ENCODE measurements at places on chromosomes 3 and 15.

GRCh38 chr15:78923015-78923414, 21.8 kb downstream of the CTSH start:
- no peak for DNase-seq

DNA sequence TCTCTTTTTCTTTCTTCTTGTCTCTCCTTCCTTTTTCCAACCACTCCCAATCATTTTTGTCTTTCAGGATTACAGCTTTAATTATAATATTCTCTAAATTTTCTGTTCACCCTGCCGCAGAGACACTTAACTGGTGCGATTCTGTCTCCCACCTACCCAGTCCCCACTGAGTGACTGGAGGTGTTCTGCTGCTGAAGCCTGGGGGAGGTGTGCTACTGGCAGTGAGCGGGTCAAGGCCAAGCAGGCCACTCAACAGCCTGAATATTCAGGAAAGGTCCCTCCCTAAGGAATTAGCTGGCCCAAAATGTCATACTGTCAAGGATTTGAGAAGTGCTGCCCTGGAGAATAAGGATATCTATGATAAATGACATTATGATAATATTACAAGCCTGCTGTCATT, 126.5 kb downstream of the GABRG3 start:
- DNase-seq = no peak

DNA sequence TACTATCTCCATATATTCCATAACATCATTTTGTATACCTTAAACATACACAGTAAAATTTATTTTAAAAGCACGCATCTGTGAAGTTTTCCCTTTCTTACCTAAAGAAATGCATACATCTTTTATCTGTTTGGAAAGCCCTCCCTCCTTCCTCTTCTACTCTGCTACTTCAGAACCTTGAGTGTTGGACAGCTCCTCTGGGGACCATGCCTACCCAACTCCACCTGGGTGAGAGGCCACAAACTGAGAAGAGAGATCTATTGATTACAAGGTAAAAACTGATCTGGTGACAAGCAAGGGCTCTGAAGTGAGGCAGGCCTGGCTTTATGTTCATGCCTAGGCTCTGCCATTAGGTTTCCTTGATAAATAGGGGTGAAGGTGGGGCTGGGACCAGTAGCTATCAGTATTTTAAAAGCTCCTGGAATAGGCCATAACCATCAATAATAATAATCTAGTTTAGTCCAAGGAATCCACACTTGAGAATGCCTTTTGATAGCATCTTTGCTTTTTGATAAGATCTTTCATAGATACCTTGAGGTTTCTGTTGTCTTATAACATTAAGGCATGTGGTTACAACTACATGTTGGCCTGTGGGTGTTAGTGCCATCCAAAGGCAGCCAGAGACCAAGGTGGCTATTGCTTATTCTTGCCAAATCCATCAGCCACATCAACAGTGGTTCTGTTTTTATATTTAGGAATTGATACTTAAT, 148.8 kb downstream of the KCNMB2 start:
- DNase-seq = no peak

DNA sequence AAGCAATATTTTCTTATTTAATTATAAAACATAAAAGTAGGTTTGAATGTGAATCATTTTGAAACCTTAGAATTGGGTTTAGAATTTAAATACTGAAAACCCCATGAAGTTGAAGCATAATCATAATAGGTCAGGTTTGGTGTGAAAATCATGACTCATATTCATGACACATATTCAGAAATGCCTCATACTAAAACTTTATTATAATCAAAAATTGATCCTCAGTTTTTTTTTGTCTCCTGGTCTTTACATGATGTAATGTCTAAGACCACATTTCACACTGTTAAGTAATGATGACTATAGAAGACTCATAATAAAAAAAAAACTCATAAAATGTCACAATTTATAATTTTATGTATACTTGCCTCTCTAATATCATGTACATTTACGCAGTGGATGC, 190.4 kb downstream of the FOXP1 start:
- no peak for DNase-seq

- DNase-seq = no peak
Measured at GRCh38 chr3:53303549-53303948, 43.8 kb downstream of the DCP1A start.

- no peak for DNase-seq
Measured at GRCh38 chr3:71703797-71704196, 21.4 kb downstream of the EIF4E3 start.

- DNase-seq = no peak
Measured at GRCh38 chr3:174099724-174100123, 702.2 kb downstream of the NLGN1 start.

GRCh38 chr3:50269977-50270413, 1.0 kb downstream of the SEMA3B start:
- no peak for DNase-seq

DNA sequence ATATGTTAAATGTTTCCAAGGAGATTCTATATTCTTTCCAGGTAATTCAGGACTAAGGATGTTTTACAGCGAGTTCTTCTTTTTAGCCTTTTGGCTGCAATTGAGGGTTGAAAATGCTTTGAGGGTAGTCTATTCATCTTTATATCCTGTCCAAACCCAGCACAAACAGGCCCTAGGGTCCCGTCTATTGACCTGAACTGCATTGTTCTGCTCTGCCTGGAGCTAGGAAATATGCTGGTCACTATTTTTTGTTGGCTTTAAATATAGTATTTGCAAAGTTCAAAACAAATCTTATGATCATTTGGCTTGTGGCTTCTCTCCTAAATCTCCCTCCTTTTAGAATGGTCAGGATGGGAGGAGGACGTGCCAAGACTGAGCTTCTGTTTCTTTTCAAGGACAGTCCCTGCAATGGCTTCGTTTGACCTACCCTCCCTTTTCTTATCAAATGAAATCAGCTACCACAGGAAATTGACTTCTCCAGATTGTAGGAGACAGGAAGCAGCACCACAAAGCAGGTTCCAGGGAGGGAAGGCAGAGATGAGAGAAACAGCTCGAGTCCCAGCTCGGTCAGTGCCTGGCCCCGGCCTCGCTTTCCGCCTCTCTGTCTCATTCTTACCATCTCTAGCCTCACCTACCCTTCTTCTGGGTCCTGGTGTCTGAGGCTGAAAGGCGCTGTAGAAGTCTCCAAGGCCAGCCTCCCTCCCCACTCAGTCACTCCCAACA, 27.6 kb upstream of the NRROS start:
- no peak for DNase-seq

GRCh38 chr15:48527517-48527916, 118.0 kb downstream of the FBN1 start:
- DNase-seq = no peak

- no peak for DNase-seq
Measured at GRCh38 chr3:189903562-189904250, 217.0 kb downstream of the P3H2 start.

- no peak for DNase-seq
Measured at GRCh38 chr15:70343961-70344621, 246.4 kb upstream of the TLE3 start.

DNA sequence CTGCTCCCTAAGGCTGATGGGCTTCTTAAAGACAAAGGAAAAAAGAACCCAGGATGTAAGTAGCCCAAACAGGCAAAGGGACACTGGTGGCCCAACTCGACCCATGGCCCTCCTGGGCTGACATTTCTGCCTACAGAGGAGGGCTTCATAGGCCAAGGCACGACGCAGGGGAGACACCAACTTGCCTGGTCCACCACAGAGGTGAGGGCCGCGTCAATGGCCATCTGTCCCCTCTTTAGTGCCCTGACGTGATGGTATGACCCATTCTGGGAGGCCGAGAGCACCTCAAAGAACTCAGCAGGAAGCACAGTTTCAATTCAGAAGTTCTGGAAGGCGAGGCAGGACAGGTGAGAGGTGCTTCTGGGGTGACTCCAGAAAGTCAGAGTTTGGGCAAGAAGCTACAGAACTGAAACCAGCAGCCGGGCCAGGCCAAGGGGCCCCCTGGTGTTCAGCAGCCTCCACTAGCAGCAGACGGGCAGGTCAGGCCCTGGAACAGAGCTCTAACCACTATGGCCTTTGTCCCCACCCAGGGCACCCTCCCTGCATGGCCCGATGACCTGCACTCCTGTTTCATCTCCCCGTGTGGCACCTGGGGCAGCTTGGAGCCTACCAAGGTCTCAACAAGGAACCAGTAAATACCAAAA, 45.1 kb downstream of the HMCES start:
- no peak for DNase-seq

DNA sequence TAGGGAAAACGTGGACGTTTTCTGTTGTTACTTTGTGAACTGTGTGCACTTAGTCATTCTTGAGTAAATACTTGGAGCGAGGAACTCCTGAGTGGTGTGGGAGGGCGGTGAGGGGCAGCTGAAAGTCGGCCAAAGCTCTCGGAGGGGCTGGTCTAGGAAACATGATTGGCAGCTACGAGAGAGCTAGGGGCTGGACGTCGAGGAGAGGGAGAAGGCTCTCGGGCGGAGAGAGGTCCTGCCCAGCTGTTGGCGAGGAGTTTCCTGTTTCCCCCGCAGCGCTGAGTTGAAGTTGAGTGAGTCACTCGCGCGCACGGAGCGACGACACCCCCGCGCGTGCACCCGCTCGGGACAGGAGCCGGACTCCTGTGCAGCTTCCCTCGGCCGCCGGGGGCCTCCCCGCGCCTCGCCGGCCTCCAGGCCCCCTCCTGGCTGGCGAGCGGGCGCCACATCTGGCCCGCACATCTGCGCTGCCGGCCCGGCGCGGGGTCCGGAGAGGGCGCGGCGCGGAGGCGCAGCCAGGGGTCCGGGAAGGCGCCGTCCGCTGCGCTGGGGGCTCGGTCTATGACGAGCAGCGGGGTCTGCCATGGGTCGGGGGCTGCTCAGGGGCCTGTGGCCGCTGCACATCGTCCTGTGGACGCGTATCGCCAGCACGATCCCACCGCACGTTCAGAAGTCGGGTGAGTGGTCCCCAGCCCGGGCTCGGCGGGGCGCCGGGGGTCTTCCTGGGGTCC, at the start of gene TGFBR2:
Gene TGFBR2 (plus strand): TSS at position 301 of the 731 bp plus-strand sequence. CDS start 283 bp downstream, at position 584.
- peak; percentile 98 for DNase-seq

- DNase-seq = no peak
Measured at GRCh38 chr3:134526319-134526718, 40.5 kb downstream of the CEP63 start.

GRCh38 chr15:58931987-58932588, 1.4 kb downstream of the SLTM start:
- DNase-seq = peak; percentile 59

DNA sequence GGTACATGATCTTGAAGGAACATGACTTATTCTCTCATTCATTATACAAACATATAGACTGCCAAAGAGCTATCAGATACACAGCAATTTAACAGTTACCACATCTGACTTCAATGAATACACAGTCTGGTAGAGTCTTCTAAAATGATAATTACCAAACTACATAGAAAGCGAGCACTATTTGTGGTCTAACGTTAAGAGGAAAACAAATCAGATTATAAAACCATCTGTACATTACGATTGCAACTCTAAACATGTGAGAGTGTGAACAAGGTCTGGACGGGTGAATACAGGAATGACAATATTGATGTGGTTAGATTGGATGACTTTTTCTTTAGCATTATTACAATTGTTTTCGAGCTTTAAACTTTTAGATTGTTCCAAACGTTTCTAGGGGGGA, 16.3 kb downstream of the CX3CR1 start:
- no peak for DNase-seq

GRCh38 chr3:126125341-126125740, 41.4 kb upstream of the SLC41A3 start:
- no peak for DNase-seq

GRCh38 chr15:83174891-83175290, 32.7 kb downstream of the HDGFL3 start:
- no peak for DNase-seq

GRCh38 chr15:47496343-47497185, 220.7 kb upstream of the SEMA6D start:
- DNase-seq = no peak

GRCh38 chr3:132783152-132783551, 60.9 kb upstream of the NPHP3 start:
- DNase-seq = no peak

GRCh38 chr15:22961762-22962161, 18.4 kb downstream of the CYFIP1 start:
- DNase-seq = no peak

DNA sequence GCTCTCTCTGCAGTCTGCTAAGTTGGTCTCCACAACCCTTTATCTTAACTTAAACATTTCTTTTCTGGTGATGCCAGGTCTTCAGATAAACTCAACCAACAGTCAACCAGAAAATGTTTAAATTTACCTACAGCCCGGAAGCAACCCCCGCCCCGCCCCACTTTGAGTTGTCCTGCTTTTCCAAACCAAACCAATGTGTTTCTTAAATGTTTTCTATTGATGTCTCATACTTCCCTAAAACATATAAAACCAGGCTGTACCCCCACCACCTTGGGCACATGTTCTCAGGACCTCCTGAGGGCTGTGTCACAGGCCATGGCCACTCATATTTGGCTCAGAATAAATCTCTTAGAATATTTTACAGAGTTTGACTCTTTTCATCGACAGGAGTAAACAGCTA, 13.2 kb upstream of the GPR160 start:
- no peak for DNase-seq

DNA sequence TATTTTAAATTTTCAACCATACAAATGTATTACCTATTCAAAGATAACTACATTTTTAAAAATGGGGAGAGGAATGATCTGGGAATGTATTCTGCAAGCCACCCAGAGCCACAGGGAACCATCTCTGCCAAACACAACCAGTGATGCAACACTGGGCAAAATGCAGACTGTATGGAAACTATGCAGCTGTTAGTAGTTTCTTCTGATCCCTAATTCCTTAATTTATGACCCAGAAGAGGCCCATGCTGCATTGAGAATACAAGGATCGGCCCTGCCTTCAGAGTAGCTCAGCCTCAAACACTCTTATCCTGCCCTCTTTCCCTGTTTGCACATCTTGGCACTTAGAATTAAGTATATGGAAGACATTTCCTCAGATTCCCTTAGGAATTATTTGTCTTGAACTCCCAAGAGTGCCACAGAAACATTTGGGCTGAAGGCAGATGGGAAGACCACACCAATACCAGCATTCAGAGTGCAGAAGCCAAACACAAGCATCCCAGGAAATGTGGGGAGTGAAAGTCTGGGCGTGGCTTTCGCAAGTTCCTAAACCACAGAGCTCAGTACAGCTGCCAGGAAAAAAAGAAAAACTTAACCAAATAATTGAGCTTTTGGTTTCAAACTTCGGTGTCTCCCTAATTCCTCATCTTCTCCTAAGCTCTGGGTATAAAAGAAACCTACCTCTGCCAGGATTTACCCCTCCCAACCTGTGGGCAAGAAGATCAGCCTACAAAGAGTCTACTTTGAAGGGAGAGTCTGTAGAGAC, 5.3 kb downstream of the SNUPN start:
- peak; percentile 85 for DNase-seq

GRCh38 chr3:139346771-139347170, 3.0 kb downstream of the MRPS22 start:
- DNase-seq = no peak

GRCh38 chr3:88188436-88188835, 38.7 kb downstream of the C3orf38 start:
- peak; percentile 78 for DNase-seq

- no peak for DNase-seq
Measured at GRCh38 chr15:42136513-42136912, 19.9 kb downstream of the PLA2G4F start.

DNA sequence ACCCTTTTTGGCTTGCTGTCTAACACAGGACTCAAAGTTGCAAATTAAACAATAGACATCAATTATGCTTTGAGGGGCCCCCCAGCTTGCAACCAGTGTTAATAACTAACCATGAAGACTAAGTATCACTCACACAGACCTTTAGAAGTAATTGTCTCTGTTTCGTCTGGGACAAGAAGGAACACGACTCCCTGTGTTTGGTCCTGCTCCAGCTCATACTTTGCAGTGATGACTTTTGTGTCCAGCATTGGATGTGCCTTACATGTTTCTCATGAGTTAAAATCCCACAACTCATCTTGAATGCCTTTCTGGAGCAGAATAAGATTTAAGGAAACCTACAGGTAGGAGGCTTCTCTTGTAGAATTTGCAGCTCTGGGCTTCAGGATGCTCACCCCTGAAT, 53.1 kb downstream of the GMNC start:
- DNase-seq = no peak

Measured in stromal cell of bone marrow (primary cell).